ENCODE measurements at places on chromosomes 12 and 14.

DNA sequence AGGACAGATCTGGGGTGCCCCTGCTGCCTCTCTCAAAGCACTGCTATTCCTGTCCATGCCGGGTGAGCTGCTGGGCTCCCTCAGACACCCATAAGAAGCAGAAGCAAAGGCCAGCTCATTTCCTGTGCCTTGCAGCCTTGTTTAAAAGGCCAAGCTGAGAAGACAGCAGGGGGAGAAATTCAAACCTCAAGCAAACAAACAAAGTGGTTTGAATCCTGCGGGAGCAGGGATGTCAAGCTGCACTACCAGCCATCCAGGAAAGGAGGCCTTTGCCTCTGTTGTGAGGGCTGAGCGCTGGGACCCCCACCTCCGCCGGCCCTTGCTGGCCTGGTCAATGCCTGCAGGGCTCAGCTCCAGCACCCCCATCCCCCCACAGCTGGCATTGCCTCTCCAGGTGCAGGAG lies 176.5 kb downstream of the PIWIL1 start:
- DNase-seq = no peak

DNA sequence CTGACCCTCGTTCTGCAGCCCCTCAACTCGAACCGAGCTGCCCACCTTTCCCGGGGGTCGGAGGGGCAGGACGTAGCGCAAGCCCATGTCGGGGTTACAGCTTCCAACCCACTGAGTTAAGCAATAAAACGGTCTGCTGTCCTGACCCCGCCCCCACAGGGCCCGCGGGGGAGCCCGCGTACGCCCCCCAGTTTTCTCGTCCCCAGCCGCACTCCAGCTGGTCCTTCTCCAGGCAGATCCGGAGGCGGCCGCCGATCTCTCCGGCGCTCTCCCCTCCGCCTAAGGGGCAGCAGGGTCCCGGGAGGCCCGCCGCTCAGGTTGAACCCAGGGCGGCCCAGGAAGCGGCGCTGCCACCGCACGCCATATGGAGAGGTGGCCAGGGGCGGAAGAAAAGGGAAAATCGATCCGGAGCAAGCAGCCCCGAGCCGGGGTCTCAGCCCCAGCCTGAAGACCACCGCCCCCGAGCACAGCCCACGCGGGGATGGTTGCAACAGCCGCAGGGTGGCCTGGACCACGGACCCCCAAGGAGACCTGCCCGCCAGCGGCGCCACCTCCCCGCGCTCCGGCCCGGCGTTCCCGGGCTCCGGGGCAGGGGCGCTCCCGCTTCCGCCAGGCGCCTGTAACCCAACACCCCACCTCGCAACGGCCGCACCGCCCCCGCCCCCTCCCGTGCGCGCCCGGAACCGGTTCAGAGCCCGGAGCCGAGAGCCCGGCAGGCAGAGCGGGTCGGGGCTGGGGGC lies 760 bp downstream of the ACTN1 start:
- no peak for DNase-seq

DNA sequence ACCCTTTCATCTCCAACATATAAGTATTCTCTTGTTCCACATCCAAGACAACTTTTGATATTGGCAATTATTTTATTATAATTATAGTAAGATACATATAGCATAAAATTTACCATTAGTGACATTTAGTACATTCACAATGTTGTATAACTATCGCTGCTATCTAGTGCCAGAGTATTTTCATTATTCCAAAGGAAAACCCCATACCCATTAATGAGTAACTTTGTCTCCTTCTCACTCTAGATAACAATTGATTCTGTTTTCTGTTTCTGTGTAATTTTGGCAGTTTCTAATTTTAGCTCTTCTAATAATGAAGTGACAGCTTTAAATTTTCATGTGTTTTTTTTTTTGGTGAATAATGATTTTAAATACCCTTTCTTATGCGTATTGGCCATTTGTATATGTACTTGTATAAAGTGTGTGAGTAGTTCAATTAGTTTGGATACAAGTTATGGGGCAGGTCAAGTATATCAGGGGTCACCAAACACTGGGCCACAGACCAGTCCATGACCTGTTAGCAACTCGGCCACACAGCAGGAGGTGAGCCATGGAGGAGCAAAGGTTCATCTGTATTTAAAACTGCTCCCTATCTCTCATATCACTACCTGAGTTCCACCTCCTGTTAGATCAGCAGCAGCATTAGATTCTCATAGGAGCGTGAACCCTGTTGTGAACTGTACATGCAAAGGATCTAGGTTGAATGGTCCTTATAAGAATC lies 97.2 kb upstream of the SYT1 start:
- DNase-seq = no peak

DNA sequence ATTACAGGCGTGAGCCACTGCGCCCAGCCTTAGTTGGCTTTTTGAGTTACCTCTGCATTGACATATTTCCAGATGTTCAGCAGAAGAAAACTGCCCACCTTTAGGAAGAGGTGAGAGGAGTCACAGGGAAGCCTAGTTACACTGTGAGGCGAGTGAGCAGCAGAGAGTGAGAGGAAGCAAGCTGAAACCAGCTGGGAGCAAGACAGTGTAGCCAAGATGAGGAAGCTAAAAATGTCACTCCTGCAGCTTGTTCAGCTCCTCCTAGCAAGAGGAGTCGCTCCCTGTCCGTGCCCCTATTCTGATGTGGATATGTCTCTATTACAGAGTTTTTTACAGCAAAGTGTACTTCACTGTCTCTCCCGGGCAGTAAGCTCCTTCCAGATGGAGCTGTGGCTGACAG lies 127.6 kb downstream of the GXYLT1 start:
- DNase-seq = no peak

DNA sequence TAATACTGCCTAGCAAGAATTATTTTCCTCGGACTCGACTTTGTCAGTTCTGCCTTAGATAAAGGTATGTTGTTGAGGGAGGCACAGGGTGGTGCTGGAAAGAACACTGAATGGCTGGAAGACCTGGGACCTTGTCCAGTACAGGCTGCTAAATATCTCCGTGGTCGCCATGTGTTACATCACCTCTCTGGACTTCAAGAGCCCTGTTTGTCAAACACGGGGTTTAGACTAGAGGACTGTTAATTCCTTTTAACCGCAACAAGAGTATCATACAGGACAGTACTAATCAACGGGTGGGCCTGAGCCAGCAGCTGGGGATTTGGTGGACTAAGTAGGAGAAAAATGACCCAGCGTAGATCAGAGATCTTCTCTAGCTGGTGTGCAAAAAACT lies 476.3 kb downstream of the LRIG3 start:
- DNase-seq = no peak

DNA sequence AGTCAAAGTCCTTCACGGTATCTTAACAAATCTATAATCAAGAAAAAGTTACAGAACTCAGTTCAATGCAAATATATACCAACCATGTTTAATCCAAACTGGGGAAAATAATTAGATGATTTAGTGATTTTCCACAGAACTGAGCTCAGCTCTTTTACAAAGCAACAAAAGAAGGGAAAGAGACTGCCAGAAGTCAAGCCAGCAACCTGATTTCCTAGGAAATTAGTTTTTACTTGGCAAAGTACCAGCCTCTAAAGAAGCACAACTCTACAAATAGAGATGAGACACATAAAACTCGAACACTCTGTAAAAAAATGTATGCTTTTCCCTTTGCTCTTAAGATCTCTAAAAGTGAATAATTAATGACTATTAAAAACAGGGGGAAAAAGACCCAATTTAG lies 19.4 kb downstream of the NUMB start:
- no peak for DNase-seq

- DNase-seq = no peak
These were observed 267.0 kb downstream of the RPL10L start for GRCh38 chr14:46384611-46385010.

GRCh38 chr12:54419088-54419887 lies at the start of gene ITGA5:
TSS of gene ITGA5 (minus strand) at chr12:54419266. CDS start at chr12:54419198, 68 bp downstream.
- DNase-seq = no peak
